ENCODE measurements at places on chromosomes 11 and 22. TPM values are rescaled to one million over a fixed set of nuclear protein-coding genes. Genes with fewer than 3 reads are reported as not detected.

KDM2A gene
- total RNA-seq, result 82.7 TPM

OR8B8 gene
- not detected for total RNA-seq

GRCh38 chr22:24402460-24403192, 24.8 kb upstream of the ADORA2A start:
- no peak for DNase-seq

DNA sequence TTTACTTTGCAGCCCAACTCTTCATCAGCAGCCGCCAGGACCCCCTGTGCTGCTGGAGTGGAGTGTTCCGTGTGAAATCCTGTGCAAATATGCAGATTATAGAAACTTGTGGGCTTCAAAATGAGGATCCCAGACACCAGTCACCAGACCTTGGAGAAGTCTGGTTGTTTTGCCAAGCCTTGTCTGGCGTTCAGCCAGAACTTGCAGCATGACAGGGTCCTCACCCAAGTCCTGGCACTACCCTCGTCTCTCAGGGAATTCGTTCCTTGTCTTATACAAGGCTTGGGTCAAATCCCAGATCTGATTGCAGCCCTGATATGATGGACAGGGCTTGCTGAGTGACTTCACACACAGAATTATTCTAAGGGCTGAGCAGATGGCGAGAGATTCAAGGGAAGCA, 18.9 kb downstream of the SHISAL1 start:
- no peak for DNase-seq

- no peak for DNase-seq
Measured at GRCh38 chr11:14342906-14343305, 16.1 kb downstream of the RRAS2 start.

- no peak for DNase-seq
Measured at GRCh38 chr22:31218565-31219262, 6.6 kb downstream of the LIMK2 start.

GRCh38 chr22:22698263-22698750, 53.9 kb downstream of the GGTLC2 start:
- DNase-seq, result no peak

- no peak for DNase-seq
Measured at GRCh38 chr11:25860677-25861450, 471.1 kb upstream of the ANO3 start.

DNA sequence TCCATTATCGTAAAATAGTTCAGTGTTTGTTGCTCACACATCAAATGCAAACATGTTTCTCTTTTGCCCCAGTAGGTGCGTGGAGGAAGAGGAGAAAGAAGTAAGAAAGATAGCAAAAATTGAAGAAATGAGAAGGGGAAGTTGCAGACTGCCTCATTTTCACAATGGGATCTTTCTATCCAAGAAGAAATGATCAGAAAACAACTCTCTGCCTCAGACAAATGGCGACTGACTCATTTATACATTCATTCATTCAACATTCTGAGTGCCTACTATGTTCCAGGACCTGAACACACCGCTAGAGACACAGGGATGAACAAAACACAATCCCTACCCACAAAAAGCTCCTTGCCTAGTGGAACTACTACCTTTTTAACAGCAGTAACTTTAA, 367 bp downstream of the HPS5 start:
- DNase-seq, result no peak

DNA sequence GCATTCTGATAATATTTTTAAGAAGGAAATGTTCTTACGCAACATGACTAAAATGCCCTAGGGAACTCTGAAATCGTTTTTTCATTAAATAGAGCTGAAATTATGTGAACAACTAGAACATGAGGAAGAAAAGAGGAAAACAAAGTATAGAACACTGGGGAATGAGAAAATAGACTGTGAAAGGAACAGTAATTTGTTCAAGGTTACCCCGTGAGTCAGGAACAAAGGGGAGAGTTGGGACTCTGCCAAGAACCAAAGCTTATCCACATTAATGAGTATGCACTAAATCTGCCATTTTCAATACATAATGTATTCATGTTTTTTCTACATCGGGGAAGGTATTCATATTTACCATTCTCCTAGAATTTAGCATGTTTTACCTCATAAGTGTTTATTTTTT, 961.8 kb upstream of the CCDC90B start:
- DNase-seq, result no peak

DNA sequence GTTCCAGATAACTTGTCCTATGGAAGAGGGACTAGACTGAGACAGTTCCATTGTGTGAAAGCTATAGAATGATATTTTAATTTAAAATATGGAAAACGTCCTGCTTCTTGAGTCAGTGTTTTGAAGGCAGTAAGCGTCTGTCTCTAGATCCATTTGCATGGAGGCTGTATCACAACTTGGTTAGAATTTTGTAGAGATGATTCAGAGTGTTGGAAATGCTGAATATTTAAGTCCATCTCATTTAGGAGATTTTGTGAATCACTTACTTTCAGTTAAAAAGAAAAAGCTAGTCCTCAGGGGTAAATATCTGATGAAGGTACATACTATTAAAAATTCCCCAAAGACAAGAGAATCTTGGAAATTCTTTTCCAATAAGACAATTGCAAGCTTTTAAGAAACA, 72.7 kb downstream of the FANCF start:
- no peak for DNase-seq

GRCh38 chr22:40451210-40451609, 80.8 kb downstream of the SGSM3 start:
- DNase-seq, result no peak

- DNase-seq, result no peak
Measured at GRCh38 chr22:26066534-26066933, 102.7 kb upstream of the SEZ6L start.
